Cerebellar nuclear complex (tissue), 1 donor: ENCODE measurements at places on chromosomes 7 and 10.

- DNase-seq, result no peak
Measured at GRCh38 chr7:36860681-36861080, 136.4 kb upstream of the AOAH start.

DNA sequence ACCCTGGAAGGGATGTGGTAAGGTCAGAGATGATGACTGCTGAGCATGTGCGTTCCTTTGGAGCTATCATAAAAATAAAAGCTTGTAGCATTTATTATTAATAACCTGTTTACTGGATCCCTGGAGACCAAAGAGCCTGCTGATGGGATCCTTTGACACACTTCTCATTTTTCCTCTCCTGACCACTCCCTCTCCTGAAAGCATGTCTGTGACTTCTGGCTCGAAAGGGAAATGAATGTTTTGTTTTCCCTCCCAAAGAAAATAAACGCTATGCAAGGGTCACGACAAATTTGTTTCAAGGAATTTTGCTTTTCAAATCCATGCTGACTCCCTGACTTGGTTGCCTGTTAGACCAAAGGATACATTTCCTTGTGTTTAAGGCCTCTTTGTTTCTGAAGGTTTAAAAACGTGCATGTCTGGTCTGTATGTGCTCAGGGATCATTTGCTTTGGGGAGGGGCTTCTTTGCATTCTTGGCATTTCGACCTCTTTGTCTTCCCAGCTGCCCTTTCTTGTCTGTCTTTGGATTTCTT lies 185.1 kb upstream of the AGK start:
- DNase-seq, result no peak

DNA sequence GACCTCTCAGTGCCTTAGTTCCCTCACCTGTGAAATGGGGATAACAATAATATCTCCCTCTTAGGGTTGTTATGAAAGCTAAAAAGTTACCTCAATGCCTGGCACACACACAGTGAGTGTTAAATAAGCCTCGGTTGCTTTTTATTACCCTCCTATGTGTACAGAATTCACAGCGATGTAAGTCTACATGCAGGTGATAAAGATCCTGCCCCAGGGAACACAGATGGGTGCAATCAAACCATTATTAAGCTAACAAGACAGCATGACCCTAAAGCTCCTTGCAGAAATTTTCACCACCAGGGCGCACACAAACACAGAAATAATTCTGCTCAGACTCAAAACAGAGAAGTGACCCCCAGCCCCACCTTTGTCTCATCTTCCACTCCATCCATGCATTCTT lies 261.9 kb downstream of the SNX10 start:
- DNase-seq, result no peak

DNA sequence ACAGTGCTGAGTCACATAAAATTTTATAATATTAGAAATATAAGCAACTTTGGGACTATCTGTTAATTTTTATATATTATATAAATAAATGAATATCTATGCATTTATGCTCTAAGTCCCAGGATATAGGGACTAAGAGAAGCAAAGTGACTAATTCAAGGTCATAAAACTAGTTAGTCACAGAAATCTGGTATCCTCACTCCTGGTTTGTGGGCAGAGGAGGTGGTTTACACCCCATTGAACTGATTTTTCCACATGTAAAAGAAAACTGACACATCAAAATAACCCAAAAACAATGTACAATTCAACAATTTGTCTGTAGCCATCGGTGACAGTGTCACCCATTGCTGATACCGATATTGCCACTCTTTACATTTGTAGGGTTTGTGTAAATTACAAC lies 3.0 kb downstream of the PCLO start:
- DNase-seq, result no peak
